A172 (cell line): ENCODE measurements at places on chromosomes 4 and X. TPM values are rescaled to one million over a fixed set of nuclear protein-coding genes. Genes with fewer than 3 reads are reported as not detected.

DNA sequence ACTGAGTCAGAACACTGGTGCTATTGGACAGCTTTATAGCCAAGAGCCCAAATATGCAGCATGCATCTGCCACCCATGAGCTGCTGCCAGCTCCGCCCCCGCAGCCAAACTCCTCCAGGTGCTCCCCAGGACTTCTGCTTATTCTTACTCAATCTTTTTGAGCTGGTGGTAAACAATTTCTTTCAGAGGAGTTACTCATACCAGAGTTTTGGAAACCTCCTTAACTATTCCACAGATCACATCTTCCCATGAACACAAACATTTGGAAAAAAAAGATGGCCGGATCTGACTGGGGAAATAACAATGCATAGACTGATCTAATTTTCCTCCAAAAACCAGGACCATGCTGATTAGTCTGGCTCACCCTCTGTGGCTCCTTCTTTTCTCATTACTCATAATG lies 399.9 kb downstream of the GPM6A start:
- no peak for DNase-seq

GRCh38 chr4:48578132-48578968 lies 88.3 kb downstream of the ZAR1 start:
- DNase-seq: peak; percentile 66

DNA sequence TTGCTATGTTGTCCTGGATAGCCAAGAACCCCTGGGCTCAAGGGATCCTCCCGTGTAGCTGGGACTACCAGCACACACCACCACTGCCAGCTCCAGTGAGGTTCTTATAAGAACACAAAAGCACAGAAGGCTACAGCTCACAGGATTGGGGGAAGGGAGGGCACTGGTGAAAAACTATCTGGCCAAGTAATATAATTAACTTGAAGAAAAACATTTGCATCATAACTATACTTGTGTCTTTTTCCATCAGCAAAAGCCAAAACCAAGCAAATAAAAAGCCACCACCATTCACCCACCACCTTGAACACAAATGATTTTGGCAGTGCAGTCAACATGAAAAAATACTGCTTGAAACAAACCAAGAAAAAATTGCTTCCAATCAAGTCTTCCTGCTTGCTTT lies 188.2 kb downstream of the MAML3 start:
- no peak for DNase-seq

DNA sequence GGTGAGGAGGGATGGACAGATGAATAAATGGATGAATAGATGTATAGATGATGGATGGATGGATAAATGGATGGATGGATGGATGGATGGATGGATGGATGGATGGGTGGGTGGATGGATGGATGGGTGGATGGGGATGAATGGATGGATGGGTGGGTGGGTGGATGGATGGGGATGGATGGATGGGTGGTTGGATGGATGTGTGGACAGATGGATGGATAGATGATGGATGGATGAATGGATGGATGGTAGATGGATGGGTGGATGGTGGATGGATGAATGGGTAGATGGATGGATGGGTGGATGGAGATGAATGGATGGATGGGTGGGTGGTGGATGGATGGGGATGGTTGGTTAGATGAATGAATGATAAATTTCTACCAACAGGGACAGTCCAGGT lies 207.0 kb upstream of the PSAPL1 start:
- DNase-seq: no peak

GRCh38 chr4:135900956-135901355 lies 1631.3 kb downstream of the PCDH18 start:
- DNase-seq: no peak

RAB9B gene
- total RNA-seq: 0.96 and 3.3 TPM in 2 replicates

HS3ST1 gene
- total RNA-seq: not detected in 2 replicates
